Fibroblast of villous mesenchyme (primary cell): ENCODE measurements at places on chromosomes 4 and X.

- no peak for DNase-seq
These were observed 665.1 kb downstream of the RAPGEF2 start for GRCh38 chr4:159768016-159768415.

DNA sequence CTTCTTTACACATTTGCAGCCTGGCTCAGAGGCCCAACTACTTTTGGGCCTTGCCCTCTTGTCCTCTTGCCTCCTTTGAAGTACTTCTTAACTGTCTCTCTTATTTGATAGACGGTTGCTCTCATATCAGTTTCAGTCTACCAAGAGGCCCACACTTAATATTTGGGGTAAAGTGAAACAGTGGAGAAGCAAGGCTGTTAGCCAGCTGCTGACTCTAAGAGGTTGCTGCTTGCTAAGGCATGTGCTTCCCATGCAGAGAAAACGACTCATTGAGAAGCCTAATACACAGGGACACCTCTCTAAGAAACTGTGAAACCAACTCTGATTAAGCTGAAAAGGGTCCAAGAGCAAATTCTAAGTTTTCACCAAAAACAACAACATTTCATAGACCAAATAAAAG, 94.6 kb downstream of the PPP3CA start:
- DNase-seq, result no peak

DNA sequence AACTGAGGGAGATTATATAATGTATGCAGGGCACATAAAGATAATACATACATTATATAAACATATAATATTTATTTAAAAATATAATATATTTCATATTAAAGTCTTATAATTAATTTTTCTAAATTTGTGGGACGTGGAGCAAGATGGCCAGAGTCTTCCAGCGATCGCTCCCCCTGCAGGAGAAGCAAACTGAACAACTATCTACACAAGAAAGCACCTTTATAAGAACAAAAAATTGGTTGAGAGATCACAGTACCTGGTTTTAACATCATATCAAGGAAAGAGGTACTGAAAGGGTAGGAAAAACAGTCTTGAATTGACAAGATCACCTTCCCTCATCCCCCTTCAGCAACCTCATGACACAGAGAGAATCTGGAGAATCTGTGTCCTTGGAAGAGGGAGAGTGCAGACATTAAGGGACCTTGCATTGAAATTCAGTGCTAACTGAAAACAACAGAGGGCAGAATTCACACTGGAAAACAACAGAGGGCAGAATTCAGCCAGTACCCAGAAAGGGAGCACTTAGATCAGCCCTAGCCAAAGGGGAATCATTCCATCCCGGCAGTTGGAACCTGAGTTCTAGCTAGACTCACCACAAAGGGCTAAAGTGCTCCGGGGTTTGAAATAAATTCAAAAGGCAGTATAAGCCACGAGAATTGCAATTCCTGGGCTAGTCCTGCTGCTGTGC, 262.5 kb upstream of the NDST3 start:
- DNase-seq, result no peak

DNA sequence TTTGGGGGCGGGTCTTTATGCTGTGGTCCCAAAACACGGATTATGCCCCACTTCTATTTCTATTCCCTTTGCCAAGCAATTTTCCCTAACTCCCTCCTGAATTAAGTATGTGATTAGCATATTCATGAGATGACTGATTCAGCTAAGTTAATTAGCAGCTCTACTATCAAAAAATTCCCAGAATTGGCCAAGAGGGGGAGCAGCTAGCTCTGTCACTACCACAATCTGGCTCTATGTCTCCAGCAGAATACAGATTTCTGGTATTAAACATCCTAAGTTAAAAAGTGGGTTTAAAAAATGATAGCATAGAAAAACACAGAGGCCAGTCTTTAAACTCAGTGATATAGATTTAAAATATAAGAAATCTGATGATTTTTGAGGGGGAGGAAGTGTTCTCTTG, 80.3 kb downstream of the GPC4 start:
- peak; percentile 24 for DNase-seq

DNA sequence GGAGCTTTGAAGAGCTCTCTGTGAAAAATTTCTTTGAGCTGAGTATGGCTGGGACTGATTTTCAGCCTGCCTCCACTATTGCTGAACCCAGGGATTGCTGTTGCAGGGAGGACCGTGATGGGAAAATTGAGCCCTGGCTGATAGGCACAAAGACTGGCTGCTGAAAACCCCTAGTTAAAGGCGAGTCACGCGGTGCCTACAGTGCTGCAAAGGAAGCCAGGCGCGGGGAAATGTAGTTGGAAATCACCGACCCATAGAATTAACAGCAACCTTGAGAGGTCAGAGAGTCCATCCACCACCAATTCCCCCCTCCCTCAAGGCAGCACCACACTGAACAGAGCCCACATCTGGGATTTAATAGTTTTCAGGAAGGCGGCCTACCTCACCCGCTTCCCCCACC, 26.0 kb downstream of the FRMD7 start:
- DNase-seq, result no peak

DNA sequence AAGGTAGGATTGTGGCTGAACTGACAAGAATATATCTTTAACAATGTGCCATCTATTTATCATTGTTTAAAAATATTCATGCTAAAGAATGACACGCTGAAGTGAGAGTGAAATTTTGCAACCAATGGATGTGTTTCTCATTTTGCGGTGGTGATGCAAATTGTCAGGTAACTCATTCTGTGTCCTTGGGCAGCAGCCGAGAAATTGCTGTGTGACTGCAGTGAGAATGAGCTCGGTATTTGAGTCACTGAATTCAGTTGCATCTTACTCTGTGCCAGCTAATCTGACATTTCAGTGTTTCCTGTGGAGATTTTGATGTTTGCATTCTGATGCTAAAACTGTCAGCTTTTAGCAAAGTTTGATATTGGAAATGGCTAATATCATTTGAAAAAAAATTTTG, 28.1 kb downstream of the MCUB start:
- DNase-seq, result no peak

GRCh38 chrX:20913760-20914159, 460.5 kb upstream of the CNKSR2 start:
- peak; percentile 7 for DNase-seq

GRCh38 chr4:128517739-128518510, 230.3 kb upstream of the PGRMC2 start:
- DNase-seq, result peak; percentile 99

DNA sequence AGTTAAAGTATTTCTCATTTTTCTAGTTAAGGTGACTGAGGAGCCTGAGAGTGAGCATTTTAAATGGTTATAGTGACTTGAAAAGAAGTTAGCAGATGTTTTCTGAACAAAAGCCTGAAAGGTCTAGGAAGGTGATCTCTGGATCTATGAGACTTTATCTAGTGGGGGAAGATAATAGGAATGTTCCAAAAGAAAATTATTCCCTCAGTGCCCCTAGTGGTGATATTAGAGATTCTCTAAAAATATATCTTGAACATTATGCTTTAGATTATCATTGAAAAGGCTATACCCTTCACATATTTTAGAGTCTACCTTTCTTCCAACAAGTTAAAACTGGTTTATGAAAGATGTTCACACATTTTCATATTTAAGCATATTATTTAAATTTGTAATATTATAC, 69.0 kb upstream of the SPANXN1 start:
- no peak for DNase-seq

DNA sequence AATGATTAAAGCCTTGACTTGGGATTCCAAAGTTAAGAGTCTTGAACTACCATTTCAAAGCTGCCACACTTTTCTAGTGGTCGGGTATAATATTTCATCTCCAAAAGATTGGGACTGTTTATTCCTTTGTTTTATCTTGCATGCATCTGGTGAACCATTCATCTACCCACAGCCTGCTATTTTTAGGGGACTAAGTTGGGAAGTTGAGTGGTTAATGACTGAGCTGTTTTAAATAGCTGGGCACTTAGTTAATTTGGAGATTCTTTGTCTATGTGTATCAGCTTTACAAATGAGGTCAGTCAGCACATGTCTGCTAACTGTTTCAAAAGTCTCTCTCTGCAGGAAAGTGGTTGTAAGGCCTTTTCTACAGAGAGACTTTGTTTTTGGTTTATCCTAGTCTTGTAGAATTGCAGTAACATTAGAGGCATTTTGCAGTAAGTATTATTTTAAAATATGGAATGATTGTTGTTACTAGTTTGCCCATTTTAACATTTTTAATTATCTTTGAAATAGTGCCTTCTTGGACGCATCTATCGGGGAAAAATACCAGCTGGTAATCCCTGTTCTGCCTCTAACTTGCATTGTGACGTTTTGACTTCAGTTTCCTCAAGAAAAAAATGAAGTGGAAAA, 8.2 kb downstream of the BMP2K start:
- peak; percentile 83 for DNase-seq

DNA sequence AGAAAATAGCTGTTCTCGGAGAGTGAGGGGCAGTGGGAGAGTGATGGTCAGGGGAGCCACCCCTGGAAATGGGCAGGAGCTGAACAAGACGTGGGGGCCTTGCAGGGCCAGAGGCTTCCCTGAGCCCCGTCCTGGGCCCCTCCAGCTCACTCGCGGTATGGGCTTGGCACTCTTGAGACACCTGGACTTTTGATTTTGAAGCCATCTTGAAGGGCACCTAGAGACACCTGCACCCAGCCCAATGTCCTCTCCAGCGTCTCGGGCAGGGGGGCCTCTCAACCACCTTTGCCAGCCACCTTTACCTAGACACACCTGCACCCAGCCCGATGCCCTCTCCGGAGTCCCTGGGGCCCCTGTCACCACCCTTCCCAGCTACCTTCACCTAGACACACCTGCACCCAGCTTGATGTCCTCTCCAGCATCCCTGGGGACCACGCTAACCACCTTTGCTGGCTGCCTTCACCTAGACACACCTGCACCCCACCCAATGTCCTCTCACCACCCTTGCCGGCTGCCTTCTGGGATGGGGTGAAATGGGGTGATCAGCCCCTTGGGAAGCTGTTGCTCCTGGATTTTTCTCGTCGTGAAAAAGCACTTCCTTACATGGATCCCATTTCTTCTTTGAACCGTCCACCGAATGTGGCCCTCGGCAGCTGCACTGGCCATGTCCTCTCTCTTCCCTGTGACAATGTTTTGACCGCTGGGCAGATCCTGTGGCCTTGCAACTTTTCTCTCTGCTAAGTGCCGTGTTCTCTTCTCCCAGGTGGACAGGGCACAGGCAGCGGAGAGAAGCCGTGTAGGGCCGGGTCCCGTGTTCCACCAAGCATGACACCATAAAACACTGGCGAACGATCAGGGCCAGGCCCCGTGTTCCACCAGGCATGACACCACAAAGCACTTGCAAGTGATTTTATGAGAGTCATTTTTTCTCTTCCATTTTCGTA, 47.5 kb downstream of the CPZ start:
- no peak for DNase-seq

DNA sequence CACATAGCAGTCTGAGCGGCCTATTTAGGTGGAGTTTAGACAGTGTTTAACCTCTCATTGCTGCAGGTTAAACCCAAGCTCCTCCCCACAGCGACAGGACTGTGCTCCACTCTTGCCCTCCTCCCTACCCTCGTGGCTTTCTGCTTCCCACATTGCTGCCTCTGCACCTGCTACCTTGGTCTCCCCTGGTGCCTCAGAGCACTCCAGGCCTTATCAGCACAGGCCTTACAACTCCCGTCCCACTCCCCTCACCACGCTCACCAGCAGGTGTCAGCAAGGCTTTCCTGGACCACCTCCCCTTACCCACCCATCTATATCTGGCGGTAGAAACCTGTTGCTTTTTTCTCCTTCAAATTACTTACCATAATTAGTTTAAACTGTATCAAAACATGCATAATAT, 18.6 kb downstream of the HELT start:
- DNase-seq, result no peak

DNA sequence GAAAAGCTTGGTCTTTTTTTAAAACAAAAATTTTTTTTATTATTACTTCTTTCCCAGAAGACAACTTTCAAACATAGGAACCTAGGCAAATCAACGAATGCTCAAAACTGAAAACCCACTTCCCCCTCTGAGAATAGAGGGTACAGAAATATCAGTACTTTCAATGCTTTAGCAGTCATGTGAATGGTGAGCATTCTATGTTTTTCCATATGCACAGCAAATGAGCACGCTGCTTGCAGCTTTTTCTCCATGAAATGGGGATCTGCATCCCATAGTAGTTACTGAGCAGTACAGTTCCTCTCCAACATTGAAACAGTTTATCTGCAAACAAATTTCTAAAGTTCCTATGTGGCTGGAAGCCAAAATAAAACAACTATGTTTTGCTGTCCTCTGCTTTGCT, 108.4 kb upstream of the BMP2K start:
- no peak for DNase-seq

DNA sequence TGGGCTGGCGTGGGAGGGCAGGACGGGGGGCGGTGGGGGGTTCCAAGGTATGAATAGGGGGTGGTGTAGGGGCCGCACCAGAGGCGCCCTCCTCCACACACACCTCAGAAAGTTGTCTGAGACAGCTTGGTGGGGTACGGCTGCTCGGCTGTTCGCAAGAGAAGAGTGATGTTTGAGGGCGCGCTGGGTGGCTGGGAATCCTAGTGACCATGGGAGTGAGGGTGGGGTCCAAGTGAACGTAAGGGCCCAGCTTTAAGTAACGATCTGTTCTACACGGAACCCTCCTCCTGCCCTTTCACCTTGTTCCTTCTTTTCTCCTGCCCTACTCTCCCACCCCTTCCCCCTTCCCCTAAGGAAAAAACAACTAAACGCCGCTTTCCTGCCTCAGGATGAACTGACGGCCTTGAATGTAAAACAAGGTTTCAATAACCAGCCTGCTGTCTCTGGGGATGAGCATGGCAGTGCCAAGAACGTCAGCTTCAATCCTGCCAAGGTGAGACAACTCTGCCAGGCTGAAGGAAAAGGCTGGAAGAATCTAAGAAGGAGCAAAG, 664 bp downstream of the MED12 start:
- DNase-seq, result no peak

- DNase-seq, result peak; percentile 85
These were observed 24.3 kb upstream of the SRD5A3 start for GRCh38 chr4:55321707-55322264.

DNA sequence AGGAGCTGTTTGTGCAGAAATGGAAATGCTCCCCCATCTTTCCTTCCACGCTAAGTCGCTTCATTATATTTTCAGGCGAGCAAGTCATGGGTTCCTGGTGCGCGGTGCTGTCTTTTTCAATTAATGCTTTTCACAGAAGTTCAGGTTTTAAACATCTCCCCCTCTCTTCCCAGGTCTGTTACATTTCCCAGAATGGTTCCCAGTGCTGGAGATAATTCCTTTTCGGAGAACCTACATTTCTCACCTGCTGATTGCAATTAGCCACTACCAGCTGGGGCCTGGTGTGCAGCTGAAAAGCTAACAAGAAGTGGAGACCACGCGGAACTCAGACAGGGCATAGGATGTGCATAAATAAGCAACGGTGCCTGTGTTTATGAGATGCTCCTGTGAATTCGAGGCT, 217.8 kb downstream of the MID1IP1 start:
- DNase-seq, result no peak

GRCh38 chr4:79082997-79083396, 143.8 kb upstream of the PAQR3 start:
- DNase-seq, result no peak

DNA sequence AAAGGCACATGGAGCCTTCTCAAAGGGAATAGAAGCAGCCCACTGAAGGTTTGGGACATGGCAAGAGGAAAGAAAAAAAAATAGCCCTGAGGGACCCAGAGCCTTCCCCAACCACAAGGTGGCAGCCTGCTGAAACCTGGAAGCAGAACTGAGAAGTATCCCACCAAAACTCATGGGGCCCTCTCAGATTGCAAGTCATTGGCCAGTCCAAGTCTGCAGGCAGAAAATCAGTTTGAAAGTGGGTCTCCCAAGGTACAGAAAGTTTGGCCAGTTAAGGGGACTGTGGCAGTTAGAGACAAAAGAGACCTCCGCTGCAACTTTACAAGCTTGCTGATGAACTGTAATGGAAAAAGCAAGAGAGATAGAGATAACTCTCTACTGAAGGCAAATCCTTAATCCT, 155.8 kb downstream of the ANTXR2 start:
- DNase-seq, result peak; percentile 54

GRCh38 chr4:127410201-127410600, 222.6 kb upstream of the INTU start:
- peak; percentile 24 for DNase-seq
